Stimulated activated CD8-positive, alpha-beta memory T cell treated with anti-CD3 and anti-CD28 coated beads, Interleukin-15, amount 100 ng/mL, for 4 hours (primary cell): ENCODE measurements at places on chromosomes 3 and 15.
A peak's percentile ranks its signal among the peaks of the same experiment; 100 is the strongest.

DNA sequence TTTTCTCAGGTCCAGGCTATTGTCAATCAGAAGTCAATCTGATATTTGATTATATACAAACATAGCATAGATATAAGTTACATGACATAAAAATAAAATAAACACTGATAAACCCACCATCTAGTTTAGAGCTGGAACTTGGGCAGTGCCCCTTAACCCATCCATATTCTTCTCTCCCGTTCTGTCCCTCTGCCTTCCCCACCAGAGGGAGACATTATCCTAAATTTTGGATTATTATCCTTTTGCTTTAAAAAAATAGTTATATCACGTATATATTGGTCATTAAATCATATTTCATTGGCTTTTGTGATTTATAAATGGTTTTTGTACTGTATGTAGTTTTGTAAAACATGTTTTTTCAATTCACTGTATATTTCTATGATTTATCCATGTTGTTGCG is 107.9 kb downstream of the GMPS start:
- DNase-seq: no peak

DNA sequence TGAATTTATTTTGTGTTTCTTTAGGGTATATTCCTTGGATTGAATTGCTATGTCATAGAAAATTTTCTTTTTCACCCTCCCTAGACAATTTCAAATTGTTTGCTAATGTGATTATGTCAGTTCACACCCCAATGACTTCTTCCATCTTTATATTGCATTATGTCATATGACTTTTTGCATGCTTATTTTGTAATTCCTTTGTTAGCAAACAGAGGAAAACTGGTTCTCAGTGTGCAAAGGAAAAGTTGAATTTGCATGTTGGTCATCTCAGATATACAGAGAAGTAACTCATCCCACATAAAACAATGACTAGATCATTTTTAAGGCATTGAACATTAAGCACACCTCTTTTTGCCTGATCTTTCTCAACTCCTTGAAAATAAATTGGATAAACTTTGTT is 3.3 kb upstream of the RNF13 start:
- no peak for DNase-seq

GRCh38 chr3:158794936-158795518 is 6.8 kb upstream of the MFSD1 start:
- no peak for DNase-seq

DNA sequence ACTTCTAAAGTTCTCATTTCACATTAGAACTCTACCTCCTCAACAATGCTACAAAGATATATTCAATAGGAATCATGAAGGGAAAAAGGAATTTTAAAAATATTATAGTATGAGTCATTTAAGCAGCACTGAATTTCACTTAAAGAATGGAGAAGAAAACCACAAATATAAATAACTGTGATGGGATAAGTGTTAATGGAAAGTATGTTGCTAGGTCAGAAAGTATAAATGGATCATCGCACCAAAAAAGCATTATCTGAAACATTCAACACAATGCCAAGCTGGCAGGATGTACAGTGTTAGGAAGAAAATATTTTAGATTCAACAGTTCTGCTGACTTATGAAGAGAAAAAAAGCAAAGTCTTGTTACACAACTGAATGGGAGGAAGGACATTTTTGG is 101.4 kb downstream of the TFG start:
- no peak for DNase-seq

GRCh38 chr15:75649848-75650247 is 2.1 kb downstream of the SNX33 start:
- no peak for DNase-seq

GRCh38 chr15:64456634-64457108 is 3.7 kb upstream of the ZNF609 start:
- DNase-seq: no peak

DNA sequence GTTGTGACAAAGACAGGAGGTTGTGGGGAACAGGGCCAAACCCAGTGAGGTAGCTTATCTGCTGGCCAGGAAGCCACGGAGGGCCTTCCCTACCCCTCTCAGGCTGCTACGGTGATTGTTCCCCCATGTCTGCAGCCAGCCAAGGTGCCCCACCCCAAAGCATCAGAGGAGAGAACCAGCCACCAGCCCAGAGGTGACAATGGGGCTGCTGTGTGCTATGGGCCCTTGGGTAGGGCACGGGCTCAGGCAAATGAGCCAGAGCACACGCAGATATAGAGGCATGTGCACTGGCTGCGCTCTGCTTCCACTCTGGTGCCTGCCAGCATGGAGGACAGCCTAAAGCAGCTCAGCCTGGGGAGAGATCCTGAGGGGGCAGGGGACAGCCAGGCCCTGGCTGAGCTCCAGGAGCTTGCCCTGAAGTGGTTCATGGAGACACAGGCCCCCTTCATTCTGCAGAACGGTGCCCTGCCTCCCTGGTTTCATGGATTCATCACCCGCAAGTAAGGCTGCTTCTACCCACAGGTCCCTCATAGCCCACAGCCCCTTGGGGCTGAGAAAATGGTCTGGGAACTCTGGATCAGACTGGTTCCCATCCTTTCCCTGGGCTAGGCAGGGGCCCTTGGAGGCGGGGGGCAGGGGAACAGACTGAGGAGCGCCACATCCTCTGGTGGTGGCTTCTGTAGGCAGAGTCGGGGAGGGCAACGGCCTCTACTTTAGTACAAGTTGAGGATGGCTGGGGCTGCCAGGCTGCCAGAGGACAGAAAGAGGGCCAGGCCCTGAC is at the start of gene SH2D7:
Gene SH2D7 (plus strand): TSS at position 301 of the 781 bp plus-strand sequence. CDS start 24 bp downstream, at position 325.
- DNase-seq: no peak

- DNase-seq: no peak
Observed at GRCh38 chr3:1752205-1752604, 346.5 kb upstream of the CNTN4 start.

GRCh38 chr3:51942603-51943450 is 664 bp downstream of the PARP3 start:
- no peak for DNase-seq

GRCh38 chr3:1082108-1082507 is 10.7 kb upstream of the CNTN6 start:
- DNase-seq: no peak

- DNase-seq: no peak
Observed at GRCh38 chr3:96294143-96294542, 520.3 kb upstream of the EPHA6 start.

DNA sequence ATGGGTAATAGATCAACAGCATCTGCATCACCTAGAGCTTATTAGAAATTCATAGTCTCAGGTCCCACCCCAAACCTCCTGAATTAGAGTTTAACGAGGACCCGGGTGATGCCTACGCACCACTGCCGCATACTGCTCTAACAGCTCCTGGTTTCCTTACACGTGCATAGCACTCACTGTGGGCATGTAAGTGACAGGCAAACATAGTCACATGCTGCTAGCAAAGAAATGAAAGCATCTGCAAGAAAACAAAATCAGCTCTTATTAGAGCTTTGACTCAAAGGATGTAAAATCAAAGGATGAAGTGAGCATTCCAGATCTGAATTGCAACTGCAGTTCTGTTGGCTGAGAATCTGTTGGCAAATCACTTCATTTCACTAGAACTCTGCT is 19.1 kb upstream of the RIOX2 start:
- no peak for DNase-seq

- no peak for DNase-seq
Observed at GRCh38 chr15:80474224-80475215, 70.3 kb downstream of the ARNT2 start.

- DNase-seq: no peak
Observed at GRCh38 chr3:169901453-169901852, 9.9 kb upstream of the SAMD7 start.

- no peak for DNase-seq
Observed at GRCh38 chr3:132926098-132926497, 112.1 kb upstream of the TMEM108 start.

GRCh38 chr3:193040836-193041672 is 123.4 kb upstream of the MB21D2 start:
- no peak for DNase-seq

GRCh38 chr3:73401059-73401458 is 223.7 kb downstream of the PDZRN3 start:
- no peak for DNase-seq

- no peak for DNase-seq
Observed at GRCh38 chr15:80179935-80180334, 27.1 kb downstream of the FAH start.

DNA sequence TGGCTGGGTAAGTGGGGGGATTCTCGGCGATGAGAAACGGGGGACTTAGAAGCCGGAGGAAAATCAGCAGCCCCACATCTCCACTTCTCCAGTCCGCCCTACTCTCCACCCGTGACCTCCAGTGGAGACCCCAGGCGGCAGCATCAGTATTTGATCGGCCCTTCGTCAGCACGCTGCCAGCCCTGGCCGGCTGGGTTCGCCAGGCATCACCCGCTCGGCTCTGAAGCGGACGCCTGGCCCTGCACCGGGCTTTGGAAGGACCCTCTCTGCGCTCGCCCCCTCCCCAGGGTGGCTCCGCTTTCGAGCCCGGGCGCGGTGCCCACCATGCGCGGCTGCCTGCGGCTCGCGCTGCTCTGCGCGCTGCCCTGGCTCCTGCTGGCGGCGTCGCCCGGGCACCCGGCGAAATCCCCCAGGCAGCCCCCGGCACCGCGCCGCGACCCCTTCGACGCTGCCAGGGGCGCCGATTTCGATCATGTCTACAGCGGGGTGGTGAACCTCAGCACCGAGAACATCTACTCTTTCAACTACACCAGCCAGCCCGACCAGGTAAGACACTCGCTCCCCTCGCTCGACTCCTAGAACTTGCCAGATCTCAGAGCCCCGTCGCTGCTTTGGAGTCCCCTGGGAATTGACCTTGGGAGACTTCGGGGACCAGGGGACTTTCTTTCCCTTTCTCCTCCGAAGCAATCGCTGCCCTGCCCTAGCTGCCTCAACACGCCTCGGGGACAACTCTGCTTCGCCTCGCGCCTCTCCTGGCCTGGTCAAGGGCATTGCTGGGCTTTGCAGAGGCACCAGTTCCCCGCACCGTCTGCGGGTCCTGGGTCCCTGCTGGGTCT is 561 bp downstream of the SIDT1 start:
- peak; percentile 26 for DNase-seq

DNA sequence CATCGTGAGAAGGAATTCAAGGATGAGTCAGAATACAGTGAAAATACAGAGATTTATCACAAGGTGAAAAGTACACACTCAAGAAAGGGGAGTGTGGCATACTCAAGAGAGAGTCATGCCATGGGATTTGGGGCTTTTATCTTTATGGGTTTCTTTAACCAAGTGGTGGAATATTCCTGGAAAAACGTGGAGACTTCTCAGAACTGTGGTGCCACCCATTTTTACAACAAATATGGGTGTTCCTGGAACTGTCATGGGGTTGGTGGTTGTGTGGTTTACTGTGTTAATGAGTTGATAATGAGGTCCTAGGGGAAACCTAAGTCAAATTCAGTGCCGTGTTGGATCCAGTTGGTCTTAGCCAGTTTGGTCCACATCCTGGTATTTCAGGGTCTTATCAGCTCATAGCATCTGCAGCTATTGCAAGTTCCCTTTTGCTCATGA is 497.2 kb downstream of the GABRG3 start:
- DNase-seq: no peak

DNA sequence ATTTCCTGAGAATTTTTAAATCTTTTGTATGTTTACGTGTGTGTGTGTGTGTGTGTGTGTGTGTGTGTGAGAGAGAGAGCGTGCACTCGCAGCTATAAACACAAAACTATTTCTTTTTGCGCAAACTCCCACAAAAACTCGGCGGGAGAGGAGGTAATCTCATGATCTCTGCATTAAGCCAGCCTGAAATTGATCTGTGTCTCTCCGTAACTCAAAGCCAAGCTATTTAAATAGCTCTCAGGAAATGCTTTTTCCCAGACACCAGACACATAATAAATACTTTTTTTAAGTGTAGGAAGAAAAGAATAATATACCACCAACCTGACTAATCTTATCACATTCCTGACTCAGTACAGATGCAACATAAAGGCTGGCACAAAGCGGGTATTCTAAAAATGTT is 226.8 kb downstream of the MAGI1 start:
- no peak for DNase-seq

DNA sequence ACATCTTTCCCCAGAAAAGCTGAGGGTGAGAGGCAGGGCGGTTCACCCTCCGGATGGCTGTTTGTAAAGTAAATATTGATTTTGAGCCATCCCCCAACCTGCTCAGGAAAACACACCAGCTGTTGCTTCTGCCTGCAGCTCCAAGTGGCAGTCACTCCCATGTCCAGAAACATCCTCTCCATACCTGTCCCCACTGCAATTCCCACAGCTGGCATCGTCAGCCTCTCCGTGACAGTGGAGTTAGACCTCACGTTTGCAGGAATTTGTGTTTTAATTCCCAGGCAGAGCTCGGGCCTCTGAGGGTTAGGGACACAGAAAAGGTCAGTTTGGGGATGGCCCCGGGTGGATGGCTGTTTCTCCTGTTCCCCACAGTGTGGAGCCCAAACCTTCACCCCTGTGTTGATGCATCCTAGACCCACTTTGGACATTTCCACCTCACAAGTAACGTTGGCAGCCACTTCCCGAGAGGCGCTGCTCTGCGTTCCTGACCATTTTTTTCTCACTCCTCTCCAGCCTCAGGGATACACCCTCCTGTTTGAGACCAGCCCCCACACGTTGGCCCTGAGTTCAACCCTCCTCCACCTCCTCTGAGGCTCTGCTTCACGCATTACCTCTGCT is 11.8 kb upstream of the FAM174B start:
- DNase-seq: no peak

DNA sequence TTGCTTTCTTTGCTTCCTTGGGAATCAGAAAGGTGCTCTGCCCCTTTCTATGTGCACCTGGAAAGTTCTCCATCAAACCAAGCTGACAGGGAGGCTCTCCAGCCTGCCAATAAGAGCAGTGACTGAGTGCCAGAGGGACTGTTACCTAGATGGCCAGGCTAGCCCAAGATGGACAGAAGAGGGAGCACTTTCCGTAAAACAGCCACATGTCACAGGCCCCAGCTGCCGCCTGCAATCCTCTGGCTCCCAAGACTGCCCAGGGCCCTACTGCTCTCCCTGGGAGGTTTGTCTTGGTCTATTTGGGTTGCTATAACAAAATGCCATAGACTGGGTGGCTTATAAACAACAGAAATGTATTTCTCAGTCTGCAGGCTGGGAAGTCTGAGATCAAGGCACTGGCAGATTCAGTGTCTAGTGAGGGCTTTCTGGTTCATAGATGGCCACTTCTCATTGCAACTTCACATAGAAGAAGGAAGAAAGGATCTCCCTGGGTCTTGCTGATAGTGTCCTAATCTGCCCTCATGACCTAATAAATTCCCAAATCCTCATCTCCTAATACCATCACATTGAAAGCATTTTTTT is 72.3 kb downstream of the TAMM41 start:
- no peak for DNase-seq

- DNase-seq: no peak
Observed at GRCh38 chr15:31013863-31014607, 22.6 kb upstream of the MTMR10 start.

GRCh38 chr3:4674216-4674615 is 181.1 kb downstream of the ITPR1 start:
- no peak for DNase-seq

GRCh38 chr3:142960322-142960850 is 3.1 kb downstream of the PAQR9 start:
- DNase-seq: no peak

GRCh38 chr3:180433152-180433551 is 168.8 kb upstream of the TTC14 start:
- DNase-seq: no peak
